ENCODE measurements at places on chromosomes 3 and 15.

- no peak for DNase-seq
Measured at GRCh38 chr3:146449613-146450012, 19.7 kb downstream of the PLSCR2 start.

GRCh38 chr3:43389388-43390254 is 103.3 kb downstream of the SNRK start:
- DNase-seq = peak; percentile 27

GRCh38 chr3:113623324-113623723 is 73.1 kb downstream of the USF3 start:
- DNase-seq = no peak

GRCh38 chr3:98556164-98557130 is 24.7 kb downstream of the GPR15 start:
- DNase-seq = peak; percentile 65

GRCh38 chr15:42914728-42915497 is 5.7 kb downstream of the TTBK2 start:
- DNase-seq = no peak

DNA sequence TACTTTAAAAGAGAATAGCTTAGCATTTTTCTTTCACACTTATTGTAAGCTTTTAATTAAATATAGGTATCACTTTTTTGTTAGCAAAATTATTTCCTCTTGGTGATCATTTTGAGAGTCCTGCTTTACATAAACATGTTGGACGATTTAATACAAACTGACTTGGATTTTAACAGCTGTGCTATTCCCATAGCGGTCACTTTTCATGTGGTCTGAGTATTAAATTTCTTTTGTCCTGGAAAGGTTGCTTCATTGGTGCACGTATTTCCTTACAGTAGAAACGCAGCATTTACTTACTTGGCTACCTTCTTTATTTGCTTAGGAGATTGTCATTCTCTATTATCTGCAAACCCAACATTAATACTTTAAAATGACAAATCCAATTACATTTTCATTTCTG is 109.4 kb downstream of the ATG7 start:
- DNase-seq = no peak

DNA sequence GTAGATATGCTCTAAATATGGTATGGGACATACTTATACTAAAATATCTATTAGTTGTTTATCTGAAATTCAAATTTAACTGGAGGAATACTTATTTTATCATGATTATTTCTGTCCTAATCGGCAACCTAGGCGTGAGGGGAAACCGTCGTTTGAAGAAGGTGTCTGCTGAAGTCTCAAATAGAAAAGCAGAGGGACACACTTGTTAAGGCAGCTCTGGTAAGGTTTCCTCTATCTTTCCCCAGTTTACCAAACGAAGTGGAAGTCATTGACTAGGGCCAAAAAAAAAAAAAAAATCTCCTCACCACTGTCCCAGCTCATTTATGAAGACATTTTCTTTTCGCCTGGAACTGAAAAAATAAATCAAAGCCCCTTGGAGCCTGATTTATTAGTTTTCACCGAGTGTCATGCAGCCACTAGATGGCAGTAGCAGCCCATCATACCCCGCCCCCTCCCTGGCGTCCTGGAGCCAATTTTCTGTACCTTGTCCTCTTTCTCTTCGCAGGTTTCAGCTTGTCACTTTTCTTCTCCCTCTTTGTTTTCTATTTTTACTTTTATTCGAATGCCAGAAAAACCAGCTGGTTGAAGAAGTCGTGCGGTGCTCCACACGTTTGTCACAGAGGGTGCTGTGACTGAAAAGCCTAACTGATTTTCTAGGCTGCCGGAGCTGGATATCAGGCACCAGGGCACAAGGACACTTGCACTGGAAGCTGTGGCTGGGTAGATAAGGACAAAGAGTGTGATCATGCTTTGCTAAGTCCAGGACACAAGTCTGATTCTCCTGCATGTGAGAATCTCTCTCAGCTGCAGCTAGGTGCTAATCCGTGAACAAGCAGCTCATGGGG is 238.7 kb downstream of the ZPLD1 start:
- peak; percentile 53 for DNase-seq

Data from stimulated activated CD4-positive, alpha-beta T cell treated with anti-CD3 and anti-CD28 coated beads, Interleukin-12 subunit alpha, Interleukin-12 subunit beta, amount 100 ng/mL, for 24 hours (primary cell).